Hematopoietic multipotent progenitor cell treated with erythropoietin and hydrocortisone succinate and interleukin-3 and kit ligand, for 8 days (in vitro differentiated cells): ENCODE measurements at places on chromosomes 13 and 19.
A peak's percentile ranks its signal among the peaks of the same experiment; 100 is the strongest.

DNA sequence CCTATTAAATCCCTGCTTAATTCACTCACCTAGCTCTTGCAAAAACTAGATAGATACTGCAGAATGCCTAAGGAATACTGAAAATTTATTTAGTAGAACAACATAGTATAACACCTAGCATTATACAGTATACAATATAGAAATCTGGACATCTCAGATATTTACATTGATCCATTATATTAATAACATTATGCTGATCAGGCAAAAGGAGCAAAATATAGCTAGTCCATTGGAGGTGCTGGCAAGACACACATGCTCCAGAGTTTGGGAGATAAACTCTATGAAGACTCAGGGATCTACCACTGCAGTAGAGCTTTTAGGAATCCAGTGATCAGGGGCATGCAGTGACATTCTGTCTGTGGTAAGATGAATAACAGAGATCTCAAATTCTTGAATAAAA is 357.6 kb downstream of the TBC1D4 start:
- no peak for DNase-seq

GRCh38 chr13:96503481-96503880 is 413.6 kb downstream of the HS6ST3 start:
- no peak for DNase-seq

DNA sequence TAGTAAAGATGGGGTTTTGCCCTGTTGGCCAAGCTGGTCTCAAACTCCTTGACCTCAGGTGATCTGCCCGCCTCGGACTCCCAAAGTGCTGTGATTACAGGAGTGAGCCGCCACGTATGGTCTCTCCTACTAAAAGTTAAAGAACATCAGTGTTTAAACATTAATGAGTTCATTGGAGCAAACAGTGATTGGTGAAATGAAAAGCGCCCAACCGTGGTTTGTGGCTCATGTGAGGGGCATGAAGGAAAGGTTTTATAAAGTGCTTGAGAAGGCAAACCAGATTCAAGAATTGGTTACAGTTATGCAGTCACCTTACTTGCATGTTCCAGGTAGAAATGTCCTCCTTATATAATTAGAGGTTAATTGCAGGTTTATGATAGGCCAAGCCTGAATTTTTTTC is 109.5 kb downstream of the ZNF675 start:
- no peak for DNase-seq

GRCh38 chr19:52566588-52566987 is 3.5 kb upstream of the ZNF701 start:
- DNase-seq = no peak

- DNase-seq = no peak
These were observed 997 bp upstream of the SAMD4B start for GRCh38 chr19:39341129-39341718.

GRCh38 chr19:42370068-42370520 is 20.0 kb downstream of the CNFN start:
- DNase-seq = no peak

GRCh38 chr19:961866-962620 is 22.1 kb upstream of the WDR18 start:
- DNase-seq = peak; percentile 93

GRCh38 chr19:35013041-35013819 is 13.1 kb downstream of the GRAMD1A start:
- peak; percentile 46 for DNase-seq

GRCh38 chr13:68749796-68750195 is 1357.8 kb upstream of the ATXN8OS start:
- no peak for DNase-seq

- no peak for DNase-seq
These were observed 74.4 kb upstream of the FARP1 start for GRCh38 chr13:98068521-98068920.

- peak; percentile 60 for DNase-seq
These were observed 605 bp downstream of the CAPNS1 start for GRCh38 chr19:36140304-36141038.

DNA sequence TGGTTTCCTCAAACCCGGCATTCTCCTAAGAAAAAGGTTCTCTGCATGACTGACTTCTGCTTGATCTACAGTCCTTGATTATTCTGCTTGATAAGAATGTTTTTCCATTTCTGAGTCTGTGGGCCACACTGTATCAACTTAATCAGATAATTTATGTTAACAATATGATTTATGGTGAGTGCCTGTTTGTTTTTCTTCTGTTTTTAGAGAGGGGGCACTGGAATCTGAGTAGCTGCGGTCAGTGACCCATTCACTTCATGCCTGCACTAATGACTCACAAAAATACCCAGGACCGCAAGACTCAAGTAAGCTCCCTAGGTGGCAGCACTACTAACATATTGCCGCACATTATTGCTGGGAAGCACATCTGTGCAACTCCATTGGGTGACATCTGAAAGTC is 542.3 kb upstream of the ATXN8OS start:
- peak; percentile 16 for DNase-seq

DNA sequence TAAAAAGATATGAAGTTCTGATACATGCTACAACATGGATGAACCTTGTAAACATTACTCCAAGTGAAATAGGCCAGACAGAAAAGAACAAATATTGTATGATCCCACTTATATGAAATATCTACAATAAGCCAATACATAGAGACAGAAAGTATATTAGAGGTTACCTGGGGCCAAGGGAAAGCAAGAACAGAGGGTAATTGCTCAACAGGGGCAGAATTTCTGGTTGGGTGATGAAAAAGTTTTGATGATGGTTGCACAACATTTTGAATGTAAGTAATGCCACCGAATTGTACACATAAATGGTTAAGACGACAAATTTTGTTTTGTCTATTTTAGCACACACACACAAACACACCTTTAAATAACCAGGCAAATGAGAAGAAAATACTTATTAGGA is 268.4 kb downstream of the FOXO1 start:
- no peak for DNase-seq

DNA sequence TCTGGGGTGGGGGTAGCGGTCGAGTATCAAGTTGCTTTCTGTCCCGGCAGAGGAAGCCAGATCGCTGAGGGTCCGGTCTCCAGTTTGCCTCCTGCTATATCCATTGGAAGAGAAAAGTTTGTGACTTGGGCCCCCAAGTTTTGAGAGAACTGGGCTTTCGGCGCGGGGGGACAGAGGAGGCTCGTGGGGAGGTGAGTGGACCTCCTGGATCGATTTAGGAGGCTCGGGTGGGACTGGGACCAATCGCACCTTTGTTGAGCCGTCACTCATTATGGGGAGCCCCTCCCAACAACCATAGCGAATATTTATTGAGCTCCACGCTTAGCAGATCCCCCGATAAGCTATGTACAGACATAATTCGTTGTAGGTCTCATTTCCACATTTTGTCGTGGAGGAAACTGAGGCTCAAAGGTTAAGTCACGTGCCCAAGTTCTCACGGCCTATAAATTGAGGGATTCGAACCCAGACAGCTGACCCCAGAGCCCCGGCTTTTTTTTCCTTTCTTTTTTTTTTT is 909 bp downstream of the RFXANK start:
- peak; percentile 72 for DNase-seq

DNA sequence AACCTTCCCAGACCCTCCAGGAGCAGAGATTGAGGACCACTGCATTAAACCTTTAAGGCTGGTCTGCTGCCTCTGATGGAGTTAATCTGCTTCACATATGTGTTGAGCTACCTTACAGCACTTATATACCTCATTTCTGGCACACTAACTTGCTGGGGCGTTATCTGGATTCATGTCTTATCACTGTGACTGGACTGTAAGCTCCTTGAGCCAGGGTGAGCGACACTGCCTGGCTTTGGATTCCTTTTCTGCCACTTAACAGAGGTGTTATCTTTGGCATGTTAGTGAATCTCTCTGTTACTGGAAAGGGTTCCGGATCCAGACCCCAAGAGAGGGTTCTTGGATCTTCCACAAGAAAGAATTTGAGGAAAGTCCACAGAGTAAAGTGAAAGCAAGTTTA is 69.8 kb upstream of the RGCC start:
- peak; percentile 23 for DNase-seq

GRCh38 chr13:106464076-106464475 is 71.4 kb downstream of the EFNB2 start:
- no peak for DNase-seq

DNA sequence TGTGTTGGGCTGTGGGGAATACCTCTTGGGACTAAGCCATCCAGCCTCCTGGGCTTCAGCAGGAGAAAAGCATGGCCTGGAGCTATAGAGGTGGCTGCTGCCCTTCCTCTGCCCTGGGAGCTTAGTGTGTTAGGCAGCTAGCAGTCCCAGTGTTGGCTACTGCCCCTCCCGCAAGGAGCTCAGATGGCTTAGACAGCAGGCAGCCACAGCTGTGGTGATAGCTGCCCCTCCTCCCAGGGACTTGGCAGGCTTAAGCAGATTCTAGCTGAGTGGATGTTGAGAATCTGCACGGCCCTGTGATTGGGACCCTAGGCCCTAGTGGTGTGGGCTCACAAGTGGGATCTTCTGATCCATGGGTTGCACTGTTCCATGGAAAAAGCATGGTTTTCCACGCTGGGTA is 264.5 kb downstream of the TDRD3 start:
- no peak for DNase-seq

DNA sequence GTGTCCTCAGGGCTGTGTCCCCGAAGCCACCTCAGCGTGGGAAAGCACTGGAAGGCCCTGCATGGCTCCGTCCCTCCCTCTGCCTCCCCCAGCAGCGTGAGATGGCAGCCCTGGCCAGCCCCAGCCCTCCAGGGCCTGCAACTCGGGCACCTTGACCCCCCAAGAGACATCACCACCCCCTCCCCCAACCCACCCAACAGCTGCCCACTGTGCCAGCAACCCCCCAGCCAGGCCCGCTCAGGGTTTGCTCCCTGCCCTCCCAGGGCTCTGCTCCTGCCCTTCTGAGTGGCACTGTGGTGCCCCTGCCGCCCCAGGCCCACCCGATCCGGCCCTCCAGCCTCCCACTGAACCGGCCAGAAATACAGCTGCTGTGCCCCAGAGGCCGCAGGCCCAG is 1.5 kb upstream of the ASPDH start:
- no peak for DNase-seq

- no peak for DNase-seq
These were observed 13.1 kb downstream of the PGPEP1 start for GRCh38 chr19:18353378-18354005.

- DNase-seq = no peak
These were observed 122.3 kb downstream of the ATP8A2 start for GRCh38 chr13:25493931-25494640.

DNA sequence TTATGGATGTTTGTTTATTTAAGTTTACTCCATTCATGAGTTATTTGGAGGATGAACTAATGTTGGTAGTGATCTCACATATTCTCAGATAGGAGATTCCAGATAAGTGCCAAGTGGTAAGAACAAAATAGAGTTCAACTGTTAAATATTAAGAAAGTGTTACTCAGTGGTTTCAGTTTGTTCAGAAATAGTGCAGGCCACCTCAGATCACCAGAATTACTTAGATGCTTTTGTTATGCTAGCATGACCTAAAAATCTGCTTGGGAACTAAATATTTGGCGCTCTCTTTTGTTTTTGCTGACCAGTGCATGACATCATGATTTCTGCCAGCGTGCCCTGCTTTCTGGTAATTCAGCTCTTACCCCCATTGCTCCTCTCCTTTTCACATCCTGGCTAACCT is 15.6 kb downstream of the CLDN10 start:
- DNase-seq = no peak

- DNase-seq = no peak
These were observed 27.7 kb downstream of the CRTC1 start for GRCh38 chr19:18710996-18711751.

- DNase-seq = no peak
These were observed 1052.2 kb upstream of the SPRY2 start for GRCh38 chr13:81393110-81393509.

- no peak for DNase-seq
These were observed 3.0 kb downstream of the AKT2 start for GRCh38 chr19:40282209-40282580.

GRCh38 chr13:45851956-45852355 is 403 bp upstream of the SIAH3 start:
- DNase-seq = no peak
